Stimulated activated CD8-positive, alpha-beta memory T cell treated with anti-CD3 and anti-CD28 coated beads, Interleukin-4, amount 100 ng/mL, for 1 hour (primary cell): ENCODE measurements at places on chromosomes 4 and X.

- DNase-seq, result no peak
These were observed 142.9 kb downstream of the PCDH7 start for GRCh38 chr4:30863021-30863420.

DNA sequence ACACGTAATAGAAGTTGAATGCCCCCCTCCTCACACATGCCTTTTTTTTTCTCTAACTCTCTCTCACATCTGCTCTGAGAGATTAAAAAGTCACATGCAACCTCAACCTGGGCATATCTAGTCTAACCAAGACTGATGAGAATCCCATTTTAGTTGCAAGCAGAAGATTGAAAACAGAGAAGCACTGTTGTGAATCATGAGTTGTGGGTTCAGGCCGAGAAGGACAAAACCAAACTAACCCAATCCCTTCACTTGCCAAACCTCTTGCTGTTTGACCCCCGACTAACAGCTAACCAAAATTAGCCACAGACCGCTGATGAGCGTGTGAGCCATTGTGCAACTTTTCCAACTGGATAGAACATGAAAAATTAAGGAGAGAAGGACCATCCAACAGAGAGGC, 31.8 kb downstream of the CXCL1 start:
- DNase-seq, result no peak

GRCh38 chr4:39936565-39937418, 40.9 kb downstream of the PDS5A start:
- DNase-seq, result no peak

- DNase-seq, result no peak
These were observed 73.8 kb downstream of the PHEX start for GRCh38 chrX:22105971-22106370.

DNA sequence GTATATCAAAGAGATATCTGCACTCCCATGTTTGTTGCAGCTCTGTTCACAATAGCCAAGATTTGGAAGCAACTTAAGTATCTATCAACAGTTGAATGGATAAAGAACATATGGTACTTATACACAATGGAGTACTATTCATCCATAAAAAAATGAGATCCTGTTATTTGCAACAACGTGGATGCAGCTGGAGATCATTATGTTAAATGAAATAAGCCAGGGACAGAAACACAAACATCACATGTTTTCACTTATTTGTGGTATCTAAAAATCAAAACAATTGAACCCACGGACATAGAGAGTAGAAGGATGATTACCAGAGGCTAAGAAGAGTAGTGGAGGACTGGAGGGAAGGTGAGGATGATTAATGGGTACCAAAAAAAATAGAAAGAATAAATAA, 14.2 kb downstream of the IQCM start:
- DNase-seq, result no peak

DNA sequence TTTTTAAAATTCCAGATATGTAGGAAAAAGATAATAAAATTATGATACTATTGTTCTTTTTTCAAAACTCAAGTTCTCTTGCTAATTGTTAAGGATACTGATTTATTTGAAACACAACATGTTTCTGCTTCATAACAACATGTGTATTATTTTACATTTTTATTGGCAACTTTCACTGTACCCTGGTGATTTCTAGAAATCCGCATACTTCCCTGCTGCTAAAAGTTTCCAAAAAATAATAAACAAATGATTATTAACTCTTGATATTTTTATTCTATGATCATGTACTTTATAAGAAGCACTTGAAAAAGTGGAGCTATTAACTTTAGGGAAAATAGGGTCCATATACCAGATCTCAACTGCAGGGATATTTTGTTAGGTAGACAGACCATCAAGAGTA, 71.2 kb upstream of the HCCS start:
- no peak for DNase-seq

GRCh38 chrX:130975947-130976346, 72.9 kb upstream of the ENOX2 start:
- no peak for DNase-seq

GRCh38 chrX:121455890-121456289, 408.5 kb downstream of the GLUD2 start:
- DNase-seq, result no peak

GRCh38 chrX:44280116-44280515, 63.4 kb downstream of the EFHC2 start:
- no peak for DNase-seq

DNA sequence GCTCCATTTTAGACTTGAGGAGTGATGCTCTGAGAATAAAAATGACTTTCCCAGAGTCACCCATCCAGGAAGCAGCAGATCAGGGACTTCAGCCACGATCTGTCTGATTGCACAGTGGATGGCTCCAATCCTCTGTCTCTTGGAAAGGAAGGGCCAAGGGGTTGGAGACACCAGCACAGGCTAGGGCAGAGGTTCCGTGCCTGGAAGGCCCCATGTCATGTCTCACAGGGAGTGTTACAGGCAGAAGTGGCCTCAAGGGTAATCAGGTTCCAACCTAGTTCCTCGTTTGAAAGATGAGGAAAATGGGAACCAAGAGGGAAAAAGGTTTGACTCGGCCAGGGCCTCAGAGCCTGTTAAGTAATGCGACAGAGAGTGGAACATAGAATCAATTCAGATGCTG, 160.0 kb downstream of the EFNB1 start:
- no peak for DNase-seq

- DNase-seq, result no peak
These were observed 7.4 kb downstream of the CFAP97 start for GRCh38 chr4:185196437-185196836.

DNA sequence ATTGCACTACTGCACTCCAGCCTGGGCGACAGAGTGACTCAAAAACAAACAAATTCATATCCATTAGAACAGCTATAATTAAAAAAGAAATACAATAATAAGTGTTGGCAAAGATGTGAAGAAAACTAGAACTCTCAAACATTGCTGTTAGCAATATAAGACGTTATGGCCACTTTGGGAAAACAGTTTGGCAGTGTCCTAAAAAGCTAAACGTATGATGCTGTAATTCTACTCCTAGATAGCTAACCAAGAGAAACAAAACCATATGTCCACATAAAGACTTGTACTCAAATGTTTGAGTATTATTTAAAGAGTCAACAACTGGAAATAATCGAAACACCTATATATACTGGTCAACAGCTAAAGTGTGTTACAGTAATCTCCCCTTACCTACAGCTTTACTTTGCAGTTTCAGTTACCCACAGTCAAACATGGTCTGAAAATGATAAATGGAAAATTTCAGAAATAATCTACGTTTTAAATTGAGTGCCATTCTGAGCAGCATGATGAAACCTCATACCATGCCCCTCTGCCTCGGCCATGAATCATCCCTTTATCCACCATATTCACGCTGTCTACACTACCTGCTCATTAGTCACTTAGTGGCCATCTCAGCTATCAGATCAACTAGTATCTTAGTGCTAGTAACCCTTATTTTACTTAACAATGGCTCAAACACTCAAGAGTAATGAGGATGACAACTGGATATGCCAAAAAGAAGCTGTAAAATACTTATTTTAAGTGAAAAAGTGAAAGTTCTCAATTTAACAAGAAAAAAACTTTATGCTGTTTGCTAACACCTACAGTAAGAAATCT, 4.9 kb downstream of the ELF2 start:
- no peak for DNase-seq

DNA sequence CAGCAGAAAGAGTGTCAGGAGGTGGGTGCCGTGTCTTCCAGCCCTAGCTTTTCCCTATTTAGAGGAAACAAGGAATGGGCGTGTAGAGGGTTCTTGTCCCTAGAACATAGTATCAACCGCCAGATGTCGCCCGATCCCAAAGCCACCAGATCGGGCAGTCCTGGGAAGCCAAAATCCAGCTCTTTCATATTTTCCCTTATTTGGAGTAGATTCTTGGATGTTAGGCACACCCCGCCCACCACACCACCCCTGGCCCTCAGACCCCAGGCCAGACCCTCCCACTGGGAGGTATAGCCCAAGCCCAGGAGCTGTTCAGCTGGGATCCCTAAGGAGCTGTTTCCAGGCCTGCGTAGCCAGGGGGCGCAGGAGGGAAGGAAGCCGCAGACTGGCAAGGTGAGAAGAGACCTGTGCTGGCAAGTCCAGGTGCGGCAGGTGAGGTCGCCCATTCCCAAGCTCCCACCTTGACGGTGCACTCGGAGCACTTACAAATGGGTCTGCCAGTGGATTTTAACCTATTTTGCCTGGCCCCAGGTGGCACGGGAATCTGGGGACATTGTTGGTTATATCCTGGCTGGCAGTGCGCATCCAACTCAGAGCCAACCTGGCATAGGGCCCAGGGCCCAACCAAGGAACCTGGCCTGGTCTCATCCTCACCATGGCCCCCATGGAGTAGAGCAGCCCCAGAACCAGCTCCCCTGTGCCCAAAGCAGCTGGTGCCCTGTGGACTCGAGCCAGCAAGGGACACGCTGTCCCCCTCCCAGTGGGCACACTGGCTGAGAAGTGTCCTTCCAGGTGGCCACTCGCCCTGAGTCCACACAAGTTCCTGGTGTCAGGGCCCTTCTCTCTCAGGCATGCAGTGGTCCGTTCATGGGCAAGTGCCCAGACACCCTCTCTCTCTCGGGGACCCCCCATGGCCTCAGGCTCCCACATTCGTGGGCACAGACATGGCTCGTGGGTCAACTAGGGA, 811 bp downstream of the FLNA start:
- no peak for DNase-seq

DNA sequence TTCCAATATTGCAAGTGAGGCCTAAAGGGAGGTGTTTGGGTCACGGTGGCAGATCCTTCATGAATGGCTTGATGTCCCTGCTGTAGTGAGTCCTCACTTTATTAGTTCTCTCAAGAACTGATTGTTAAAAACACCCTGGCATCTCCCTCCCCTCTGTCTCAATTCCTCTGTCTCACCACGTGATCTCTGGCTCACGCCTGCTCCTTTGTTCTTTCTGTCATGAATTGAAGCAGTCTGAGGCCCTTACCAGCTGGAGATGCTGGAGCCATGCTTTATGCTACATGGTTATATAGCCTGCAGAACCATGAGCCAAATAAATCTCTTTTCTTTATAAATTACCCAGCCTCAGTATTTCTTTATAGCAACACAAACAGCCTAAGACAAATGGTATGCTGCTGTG, 980.7 kb upstream of the GRIA3 start:
- no peak for DNase-seq

DNA sequence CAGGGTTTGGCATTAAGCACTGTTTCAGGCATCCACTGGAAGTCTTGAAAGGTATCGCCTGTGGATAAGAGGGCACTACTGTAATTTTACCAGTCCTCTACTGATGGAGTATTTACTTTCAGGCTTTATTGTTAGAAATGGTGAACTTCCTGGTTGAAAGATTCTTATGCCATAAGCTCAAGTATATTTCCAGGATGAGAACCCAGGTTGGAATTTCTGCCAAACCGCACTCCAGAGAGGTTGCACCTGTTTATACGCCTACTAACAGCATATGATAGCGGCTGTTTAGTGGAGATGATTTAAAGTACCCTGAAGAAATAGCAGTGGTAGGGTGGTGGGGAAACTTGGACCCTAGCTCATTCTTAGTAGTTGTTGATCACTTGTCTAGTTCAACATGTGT, 9.9 kb downstream of the FNIP2 start:
- no peak for DNase-seq

- DNase-seq, result no peak
These were observed 266.6 kb downstream of the MID1IP1 start for GRCh38 chrX:39067866-39068265.

DNA sequence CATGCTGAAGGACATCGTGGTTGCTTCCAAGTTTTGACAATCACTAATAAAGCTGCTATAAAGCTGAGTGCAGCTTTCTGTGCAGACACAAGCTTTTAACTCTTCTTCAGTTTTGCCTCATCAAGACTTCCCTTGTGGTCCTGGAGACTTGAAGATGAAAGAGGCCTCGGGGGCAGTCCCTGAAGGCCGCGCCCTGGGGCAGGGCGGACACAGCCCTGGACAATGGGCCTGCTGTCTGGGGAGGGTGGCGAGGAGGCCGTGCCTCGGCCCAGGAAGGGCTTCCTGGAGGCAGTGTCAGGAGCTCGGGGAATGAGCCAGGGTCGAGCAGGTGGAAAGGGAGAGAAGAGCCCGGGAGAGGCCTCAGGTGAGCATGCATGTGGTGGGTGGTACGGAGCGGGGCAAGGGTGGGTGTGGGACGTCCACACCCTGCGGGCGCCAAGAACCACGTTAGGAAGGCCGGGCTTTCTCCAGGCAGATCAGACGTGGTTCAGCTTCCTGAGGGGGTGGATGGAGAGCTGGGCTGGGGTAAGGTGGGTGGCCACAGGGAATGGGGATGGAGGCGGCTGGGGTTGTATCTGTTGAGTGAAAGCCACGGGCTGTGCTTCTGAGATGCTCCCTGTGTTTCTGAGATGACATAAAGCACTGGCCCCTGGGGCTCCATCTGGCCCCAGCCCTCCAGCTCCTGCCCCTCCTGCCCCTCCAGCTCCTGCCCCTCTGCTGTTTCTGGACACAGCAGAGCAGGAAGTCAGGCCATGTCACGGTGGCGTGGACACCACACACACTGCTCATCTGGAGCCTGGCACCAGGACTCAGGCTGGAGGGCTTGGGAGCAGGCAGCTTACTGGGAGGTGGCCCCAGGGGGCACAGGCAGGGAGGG, 21.5 kb downstream of the ADRA2C start:
- DNase-seq, result no peak

DNA sequence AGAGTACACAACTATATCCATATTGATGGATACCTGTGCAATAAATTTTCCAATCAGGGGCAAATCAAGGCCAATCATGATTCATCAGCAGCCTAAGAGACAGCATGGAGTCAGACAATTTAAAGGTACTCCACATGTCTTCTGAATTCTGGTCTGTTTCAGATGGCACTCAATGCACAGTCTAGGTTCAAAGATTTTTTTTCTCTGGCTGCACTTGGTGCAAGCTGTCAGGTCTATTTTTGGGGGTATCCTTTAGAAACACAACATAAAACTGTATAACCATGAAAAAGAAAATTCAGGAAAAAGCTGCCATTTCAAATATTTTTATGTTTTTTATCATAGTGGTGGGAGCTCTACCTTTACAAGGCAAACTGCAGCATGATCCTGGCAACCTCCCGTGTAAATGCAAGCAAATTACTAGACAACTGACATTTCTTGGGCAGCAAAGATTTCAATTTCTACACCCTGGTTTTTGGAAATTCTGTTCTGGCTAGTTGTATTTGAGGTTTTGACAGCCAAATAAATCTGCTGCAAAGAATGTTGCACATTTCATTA, 310.3 kb downstream of the KCNIP4 start:
- no peak for DNase-seq

GRCh38 chr4:76305971-76306881, at the start of gene STBD1:
Gene STBD1 (plus strand): TSS chr4:76306733. CDS start chr4:76306770, 37 bp downstream.
- no peak for DNase-seq

- DNase-seq, result no peak
These were observed 150.0 kb downstream of the MAML3 start for GRCh38 chr4:140003876-140004548.

GRCh38 chr4:55807556-55807955, 12.0 kb upstream of the EXOC1L start:
- DNase-seq, result no peak

DNA sequence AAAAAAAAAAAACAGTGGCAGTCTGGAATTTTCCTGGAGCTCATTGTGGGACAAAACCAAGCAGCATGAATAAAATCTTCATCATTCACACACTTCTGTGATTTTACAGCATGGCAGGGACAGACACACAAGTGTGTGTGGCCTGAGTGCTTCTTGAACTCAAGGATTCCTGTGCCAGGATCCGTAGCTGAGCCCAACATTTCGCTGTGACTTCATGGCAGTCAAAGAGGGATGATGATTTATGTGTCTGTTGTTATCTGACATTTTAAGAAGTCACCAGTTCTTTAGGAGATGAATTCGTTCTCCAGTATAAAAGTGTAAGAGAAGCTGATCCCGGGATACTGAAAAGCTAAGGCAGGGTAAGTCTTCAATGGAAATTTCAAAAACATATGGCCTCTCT, 57.0 kb downstream of the ING2 start:
- no peak for DNase-seq
